NCI-H526 treated with DMSO at 0.1 percent for 48 hours (cell line): ENCODE measurements at places on chromosomes 1 and 21.

GRCh38 chr1:215617979-215618378 lies 50.9 kb downstream of the KCTD3 start:
- no peak for DNase-seq

GRCh38 chr1:180211860-180212229 lies 18.2 kb upstream of the LHX4 start:
- no peak for DNase-seq

GRCh38 chr1:88544195-88544594 lies 139.9 kb upstream of the PKN2 start:
- no peak for DNase-seq

GRCh38 chr1:117578466-117578865 lies 27.4 kb upstream of the TENT5C start:
- DNase-seq, result no peak

GRCh38 chr21:32674731-32675130 lies 53.1 kb downstream of the SYNJ1 start:
- DNase-seq, result no peak

DNA sequence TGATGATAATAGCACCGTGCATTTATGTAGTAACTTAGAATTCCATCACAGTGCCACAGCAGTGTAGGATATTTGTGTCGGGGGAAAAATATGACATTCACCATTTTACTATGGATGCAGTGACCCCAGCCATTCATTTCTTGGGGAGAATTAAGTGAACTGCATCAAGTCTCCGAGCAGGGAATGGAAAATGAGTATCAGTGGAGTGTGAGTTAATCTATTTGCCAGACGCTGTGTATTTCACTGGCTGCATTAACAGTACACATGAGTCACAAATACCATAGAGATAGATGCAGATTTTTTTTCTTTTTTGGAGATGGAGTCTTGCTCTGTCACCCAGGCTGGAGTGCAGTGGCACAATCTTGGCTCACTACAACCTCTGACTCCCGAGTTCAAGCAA lies 33.8 kb upstream of the SLC45A1 start:
- DNase-seq, result no peak

GRCh38 chr1:244450597-244451538 lies 841 bp downstream of the ADSS2 start:
- DNase-seq, result no peak

DNA sequence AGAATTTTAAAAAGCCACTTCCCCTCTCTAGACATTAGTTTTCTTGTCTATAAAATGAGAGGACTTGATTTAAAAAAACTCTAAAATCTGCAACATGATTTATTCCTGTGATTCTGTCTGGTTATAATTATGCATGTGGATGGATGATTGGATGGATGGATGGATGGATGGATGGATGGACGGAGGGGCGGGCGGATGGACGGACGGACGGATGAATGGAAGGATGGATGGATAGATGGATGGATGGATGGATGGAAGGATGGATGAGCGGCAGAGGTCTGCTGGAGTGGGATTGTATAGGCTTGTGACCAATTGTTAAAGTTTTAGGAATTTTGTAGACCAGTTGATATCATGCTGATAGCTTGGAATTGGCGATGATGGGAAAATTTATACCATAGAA lies 135.2 kb upstream of the TIAM1 start:
- DNase-seq, result no peak

- peak; percentile 57 for DNase-seq
Measured at GRCh38 chr1:84781946-84782771, 91.9 kb upstream of the SSX2IP start.

DNA sequence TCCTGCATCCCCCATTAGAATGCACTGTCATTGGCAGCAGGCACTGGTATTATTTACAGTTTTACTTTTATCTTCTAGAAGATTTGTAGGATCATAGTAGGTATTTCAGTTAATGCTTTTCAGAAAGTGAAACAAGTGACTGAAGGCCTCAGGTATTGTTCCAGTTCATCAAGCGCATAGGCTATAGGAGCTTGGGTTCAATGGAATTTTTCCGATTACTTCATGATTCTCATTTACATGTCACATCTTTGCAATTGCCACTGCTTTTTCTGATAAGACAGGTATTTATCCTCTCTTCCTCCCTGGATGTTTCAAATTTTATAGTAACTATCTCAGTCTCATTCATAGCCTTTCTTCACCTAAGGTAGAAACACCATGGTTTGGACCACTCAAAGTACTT lies 161.3 kb downstream of the NTPCR start:
- no peak for DNase-seq

- no peak for DNase-seq
Measured at GRCh38 chr1:56864430-56864829, 9.8 kb downstream of the C8A start.

DNA sequence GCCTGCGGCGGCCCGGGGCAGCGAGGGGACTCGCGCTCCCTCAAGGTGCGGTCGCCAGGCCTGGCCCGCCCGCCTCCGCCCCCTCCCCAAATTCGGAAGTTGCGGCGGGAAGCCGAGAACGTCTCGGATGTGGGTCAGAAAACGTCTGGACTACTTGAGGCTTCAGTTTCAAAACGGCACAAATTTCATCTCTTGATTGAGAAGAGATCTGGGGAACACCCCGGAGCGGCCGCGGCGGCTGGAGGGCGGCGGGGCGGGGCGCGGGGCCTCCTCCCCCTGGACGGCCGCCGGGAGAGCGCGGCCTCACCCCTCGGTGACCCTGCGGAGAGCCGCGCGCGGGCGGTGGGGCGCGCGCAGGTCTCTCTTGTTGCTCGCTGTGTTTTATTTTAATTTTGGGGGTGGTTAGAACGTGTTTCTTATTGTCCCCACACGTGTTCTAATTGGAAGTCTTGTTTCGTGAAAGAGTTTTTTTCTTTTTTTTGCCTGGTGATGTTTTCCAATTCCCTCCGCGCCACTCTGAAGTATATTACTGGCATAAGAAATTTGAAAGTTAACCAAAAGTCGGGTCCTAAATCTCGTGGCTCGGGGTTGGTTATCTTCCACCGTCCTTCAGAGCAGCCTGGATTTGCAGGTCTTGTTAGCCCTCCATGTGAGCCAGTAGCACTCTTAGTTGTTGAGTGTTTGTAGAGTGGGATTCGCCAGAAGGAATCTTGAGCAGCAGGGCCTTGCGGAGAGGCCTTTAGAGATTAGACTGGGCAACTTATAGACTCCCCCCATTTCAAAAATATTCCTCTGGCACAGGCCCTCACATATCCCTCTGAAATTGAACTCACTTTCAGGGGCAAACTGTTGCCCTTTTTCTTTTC lies 749 bp downstream of the PCBP3 start:
- no peak for DNase-seq

DNA sequence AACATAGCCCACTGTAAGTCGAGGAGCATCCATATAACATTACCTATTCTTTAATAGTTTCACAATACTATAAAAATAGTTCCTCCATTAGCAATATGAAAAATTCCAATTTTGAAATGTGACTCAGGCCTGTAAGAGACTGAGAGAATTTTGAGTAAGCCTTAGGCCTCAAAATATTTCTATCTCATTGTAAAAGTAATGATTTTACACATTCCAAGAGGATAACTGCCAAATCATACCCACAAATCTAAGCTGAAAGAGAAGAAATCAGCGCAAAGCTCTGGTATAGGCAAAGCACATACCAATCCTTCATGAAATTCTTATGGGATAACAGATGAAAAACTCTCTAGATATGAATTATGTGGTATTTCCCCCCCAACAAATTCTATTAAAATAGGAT lies 144.1 kb downstream of the CDC42BPA start:
- no peak for DNase-seq

DNA sequence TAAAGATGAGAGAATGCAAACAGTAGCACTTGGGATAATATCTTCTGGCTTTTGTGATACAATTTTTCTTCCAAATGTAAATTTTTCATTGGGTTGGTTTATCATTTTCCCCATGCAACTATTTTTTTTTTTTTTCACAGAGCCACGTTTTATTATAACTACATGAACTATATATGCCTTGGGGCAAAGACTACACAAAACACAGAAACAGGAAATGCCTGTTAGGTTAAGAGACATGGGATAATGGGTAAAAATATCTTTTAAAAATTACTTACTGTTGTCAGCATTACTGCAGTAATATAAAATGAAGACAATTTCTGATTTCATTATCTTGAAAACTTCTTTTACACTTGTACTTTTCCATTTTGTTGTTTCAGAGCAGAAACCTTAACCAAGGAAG lies 74.6 kb downstream of the DISP1 start:
- no peak for DNase-seq

- DNase-seq, result no peak
Measured at GRCh38 chr21:42231756-42232155, 12.8 kb downstream of the ABCG1 start.

DNA sequence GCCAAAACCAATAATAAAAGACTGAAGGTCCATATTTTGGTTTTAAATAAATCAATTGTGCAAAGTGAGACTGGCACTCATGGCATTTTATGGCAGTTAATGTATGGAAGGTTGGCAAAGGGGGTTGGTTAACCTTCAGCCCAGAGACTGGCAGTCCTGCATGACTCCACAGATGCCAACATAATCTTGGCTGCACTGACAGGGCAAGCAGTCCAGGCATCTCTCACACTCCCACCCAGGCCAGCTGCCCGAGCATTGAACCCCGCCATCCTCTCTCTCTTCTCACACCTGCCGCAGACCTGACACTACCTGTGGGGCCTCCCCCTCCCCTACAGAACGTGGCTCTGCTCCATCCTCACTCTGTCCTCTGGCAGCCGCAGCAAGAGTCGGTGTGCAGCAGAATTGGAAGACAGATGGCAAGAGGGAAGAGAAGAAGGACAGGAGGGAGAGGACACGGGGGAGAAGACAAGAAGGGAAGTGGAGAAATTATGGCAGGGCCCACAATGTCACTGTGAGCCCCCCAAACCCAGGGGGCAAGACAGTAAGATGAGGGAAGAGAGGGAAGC lies 43.7 kb downstream of the ITPKB start:
- DNase-seq, result no peak

DNA sequence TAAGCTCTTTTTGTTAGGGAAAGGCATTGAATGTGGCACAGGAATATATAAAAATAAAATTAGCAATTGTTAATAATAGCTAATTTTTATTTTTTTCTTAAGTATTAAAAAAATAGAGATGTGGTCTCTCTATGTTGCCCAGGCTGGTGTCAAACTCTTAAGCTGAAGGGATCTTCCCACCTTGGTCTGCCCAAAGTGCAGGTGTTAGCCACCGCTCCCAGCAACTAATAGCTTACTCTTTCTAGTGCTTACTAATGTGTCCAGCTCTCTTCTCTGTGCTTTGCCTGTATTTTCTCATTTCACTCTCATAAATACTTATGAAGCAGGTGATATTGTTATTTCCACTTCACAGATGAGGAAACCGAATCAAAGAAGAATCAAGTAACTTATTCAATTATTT lies 13.4 kb upstream of the IL24 start:
- no peak for DNase-seq

DNA sequence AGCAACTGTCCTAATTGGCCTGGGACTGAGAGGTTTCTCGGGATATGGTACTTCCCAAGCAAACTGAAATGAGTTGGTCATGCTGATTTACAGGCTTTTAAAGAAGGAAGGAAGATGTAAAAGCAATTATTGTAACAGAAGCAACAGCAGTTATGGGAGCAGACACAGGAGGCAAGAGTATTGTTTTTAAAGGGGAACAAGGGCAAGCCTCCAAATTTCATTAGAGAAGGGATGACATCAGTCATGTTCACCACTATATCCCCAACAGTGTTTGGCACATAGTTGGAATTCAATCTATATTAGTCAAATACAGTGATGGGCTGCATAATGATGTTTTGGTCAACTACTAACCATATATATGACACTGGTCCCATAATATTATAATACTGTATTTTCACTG lies 46.0 kb upstream of the JUN start:
- DNase-seq, result no peak

DNA sequence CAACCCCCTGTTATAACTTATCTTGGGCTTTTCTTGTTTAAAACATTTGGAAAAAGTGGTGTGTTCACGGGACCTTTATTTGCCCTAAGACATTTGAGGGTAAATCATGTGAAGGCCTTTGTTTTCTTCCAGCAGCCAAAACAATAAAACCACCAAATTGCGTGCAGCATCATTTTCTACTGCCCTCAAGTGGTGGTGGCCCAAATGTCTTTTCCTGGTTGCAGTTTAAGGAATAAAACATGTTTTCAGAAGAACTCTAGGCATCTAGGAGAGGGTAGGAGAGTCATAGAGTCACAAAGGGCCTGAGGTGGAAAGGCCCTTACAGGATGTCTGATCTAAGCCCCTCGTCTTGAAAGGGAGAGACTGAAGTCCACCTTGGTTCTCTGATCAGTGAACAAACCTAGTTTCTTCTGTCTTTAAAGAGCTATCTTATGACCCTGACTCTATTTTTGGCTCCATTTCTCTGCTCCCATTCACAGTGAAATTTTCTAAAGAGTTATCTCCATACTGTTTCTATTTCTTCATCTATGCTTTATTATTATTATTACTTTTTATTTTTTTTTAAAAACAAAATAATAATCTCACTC lies 16.0 kb upstream of the EPS15 start:
- peak; percentile 21 for DNase-seq

- no peak for DNase-seq
Measured at GRCh38 chr1:221683681-221684080, 58.2 kb downstream of the DUSP10 start.

- DNase-seq, result no peak
Measured at GRCh38 chr1:106680216-106680615, 376.3 kb upstream of the PRMT6 start.

- no peak for DNase-seq
Measured at GRCh38 chr1:206925106-206925736, 3.5 kb upstream of the FCMR start.

- DNase-seq, result no peak
Measured at GRCh38 chr1:70017770-70018169, 187.6 kb downstream of the LRRC40 start.

DNA sequence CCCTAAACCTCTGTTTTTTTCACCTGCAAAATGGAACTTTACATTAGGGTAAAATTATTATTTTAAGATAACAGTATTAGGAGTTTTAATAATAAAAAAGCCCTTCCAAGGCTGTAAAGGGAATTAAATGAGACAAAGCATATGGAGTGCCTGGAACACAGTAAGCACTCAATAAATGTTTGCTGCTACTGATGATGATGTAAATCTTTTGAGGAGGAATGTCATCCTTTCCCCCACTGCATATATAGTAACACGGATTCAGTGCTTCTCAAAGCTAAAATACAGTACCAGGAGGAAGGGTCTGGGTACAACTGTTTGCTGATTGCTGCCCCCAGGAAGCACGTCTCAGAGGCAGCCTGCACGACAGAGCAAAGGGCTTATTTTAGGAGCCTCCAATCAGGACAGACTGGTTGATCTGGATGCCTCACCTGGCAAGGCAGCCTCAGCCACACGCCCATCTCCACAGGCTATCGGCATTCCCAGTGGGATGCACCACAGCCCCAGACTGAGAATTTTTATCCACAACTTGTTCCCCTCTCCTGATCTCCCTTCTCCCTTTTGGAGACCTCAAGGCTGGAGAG lies 64.4 kb downstream of the GADD45A start:
- DNase-seq, result no peak

DNA sequence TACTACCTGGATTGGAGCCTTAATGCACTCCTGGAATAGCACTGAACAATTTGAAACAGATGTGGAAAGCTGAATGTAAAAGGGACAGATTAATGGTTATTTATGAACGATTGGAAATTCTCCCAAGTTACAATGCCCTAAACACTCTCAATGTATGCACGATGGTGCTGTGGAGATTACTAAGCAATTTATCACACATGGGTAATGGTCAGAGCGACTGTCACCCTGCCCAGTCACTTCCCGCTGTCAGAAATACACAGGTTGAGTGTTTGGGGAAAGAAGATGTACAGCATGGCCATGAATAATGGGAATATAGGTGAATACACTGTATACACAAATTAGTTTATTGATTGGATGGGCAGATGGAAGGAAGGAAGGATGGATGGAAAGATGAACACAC lies 342.4 kb downstream of the VAV3 start:
- no peak for DNase-seq
